ENCODE measurements at places on chromosomes 6 and 20.

- no peak for DNase-seq
These were observed 319.7 kb upstream of the MAN1A1 start for GRCh38 chr6:119669221-119669620.

- DNase-seq: peak; percentile 35
These were observed 9.8 kb upstream of the MAPK13 start for GRCh38 chr6:36120539-36120938.

DNA sequence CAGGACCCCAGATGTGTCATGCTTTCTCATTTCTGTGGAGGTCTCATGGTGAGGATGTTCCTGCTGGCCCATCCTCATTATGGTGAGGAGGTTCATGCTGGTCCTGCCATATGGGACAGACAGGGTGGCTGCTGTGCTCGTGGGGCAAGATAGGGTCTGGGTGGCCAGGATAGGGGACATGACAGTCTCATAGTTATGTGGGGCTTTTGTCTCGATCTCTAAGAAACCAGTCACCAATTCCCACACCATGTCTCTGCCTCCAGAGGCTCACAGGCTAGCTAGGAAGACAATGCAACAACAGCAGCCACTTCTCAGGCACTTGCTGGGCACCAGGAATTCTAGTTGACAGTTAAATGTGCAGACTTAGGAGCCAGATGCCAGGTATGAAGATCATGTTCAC, 4.2 kb upstream of the MAPK13 start:
- DNase-seq: no peak

GRCh38 chr6:88671624-88672023, 291.8 kb downstream of the RNGTT start:
- DNase-seq: no peak

DNA sequence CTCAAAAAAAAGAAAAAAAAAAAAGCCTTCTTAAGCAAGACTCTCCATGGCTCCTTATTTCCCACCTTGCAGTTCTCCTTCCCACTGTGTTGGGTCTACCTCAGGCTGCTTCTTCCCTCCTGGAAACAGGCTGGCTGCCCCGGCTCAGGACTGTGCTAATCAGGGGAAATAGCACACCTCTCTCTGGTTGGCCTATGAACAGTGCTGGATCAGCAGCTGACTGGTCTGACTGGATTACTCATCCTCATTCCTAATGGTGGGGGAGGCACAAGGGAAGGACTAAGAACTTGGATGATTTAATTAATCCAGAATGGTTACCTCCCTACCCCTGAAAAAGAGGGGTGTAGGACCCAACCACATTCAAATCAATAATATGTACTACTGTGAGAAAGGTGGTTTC, 3.9 kb upstream of the SRSF3 start:
- no peak for DNase-seq
